Activated naive CD8-positive, alpha-beta T cell treated with anti-CD3 and anti-CD28 coated beads, Interleukin-2, amount 10 ng/mL, durations not matched to agents 7 days and 5 days (primary cell): ENCODE measurements at places on chromosomes 13 and 19. TPM values are rescaled to one million over a fixed set of nuclear protein-coding genes. Genes with fewer than 3 reads are reported as not detected.

Gene IZUMO2
- total RNA-seq, result not detected

Gene KLK1
- total RNA-seq, result 1.4 TPM

DNA sequence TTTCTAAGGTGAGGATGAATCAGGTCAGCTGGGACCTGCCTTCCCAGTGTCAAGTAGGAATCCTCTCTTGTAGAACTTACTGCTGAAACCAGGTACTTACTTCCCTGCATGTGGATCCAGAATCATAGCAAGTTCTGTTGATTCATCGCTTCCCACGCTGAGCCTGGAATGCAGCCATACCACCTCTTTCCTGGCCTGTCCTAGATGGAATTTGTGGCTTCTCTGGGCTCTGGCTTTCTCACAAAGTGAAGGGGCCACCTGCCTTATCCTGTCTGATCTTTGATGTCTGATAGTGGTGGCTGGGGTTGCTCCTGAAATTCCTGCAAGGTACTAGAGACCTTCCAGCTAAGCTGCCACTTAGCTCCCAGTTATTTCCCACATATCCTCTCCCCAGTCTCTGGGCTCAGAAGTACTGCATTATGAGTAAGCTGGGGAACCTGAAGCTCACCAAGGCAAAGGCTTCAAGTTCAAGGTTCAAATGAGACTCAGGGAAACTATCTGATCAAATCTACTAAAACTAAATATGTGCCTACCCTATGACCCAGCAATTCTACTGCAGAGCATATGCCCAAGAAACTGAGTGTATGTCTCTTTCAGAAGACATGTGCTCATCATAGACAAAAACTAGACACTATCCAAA lies 103.5 kb downstream of the SUCLA2 start:
- DNase-seq, result no peak

GRCh38 chr13:90999401-90999800 lies 348.1 kb upstream of the MIR17HG start:
- DNase-seq, result no peak

- no peak for DNase-seq
These were observed 16.3 kb upstream of the TCF3 start for GRCh38 chr19:1668486-1669270.

GRCh38 chr13:114077933-114078325 lies 54.5 kb downstream of the RASA3 start:
- peak; percentile 22 for DNase-seq

DNA sequence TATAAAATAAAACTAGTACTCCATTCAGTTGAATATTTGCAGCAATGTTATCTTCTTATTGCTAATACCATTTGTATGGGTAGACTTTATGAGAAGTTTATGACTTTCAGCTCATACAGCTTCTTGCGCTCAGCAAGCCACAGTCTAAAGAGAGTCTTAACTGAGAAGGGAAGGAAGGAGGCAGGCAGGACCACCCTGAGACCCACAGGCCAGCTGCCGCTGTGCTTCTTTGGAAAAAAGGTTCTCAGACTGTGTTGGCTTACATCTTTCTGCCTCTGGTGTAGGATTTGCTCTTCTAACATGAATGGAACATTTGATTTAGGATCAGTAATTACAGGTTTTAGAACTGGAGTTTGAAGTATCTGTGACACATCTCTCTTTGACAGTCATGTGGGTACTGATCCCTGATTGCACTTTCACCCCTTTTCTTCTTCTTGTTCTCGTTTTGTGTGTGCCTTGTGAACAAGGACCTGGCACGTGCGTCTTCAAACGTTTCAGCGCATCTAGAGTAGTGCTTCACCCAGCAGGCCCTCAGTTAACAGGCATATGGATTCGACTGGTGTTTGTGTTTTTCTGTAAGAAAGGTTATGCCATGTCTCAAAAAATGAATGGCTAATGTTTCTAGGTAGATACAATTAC lies 7.1 kb upstream of the GPR18 start:
- no peak for DNase-seq

GRCh38 chr13:30413842-30414241 lies 8.5 kb upstream of the UBE2L5 start:
- DNase-seq, result no peak

DNA sequence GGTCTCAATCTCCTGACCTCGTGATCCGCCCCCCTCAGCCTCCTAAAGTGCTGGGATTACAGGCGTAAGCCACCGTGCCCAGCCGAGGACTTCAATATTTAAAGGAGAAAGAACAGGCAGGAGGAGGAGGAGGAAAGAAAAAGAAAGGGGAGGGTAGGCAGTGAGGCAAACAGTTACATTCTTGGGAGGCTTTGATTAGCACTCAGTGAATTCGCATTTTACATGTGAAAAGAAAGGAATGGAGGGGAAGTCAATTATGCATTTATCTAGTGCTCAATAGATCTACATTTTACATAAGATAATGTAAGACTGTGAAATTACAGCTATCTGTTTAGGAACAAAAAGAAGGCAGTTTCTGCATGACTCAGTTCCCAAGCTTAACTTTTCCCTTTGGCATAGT lies 30.9 kb upstream of the CXCL17 start:
- DNase-seq, result no peak

- DNase-seq, result no peak
These were observed 521 bp upstream of the ZNF665 start for GRCh38 chr19:53193535-53194222.
